Heart left ventricle (tissue), 16 donors: ENCODE measurements at places on chromosomes 5 and 9.

GRCh38 chr5:42522783-42523182 is 99.5 kb downstream of the GHR start:
- DNase-seq, result no peak

DNA sequence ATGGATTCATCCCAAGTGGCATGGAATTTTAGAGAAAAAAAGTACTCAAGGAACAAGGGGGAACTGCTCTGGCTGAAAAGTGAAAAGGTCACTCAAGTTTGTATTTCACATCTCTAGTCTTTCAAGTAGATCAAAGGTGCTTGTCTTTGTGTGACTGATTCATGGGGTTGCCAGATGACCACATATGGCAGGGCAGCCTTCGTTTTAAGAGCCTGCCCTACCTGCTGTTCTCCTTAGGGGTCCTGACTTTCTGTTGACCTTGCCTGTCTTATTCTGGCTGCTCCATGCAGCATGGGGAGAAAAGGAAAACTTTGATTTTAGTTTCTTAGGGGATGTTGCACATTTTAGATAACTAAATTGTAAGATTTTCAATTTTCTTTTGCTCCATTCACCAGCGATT is 877.7 kb downstream of the TLE1 start:
- DNase-seq, result no peak

DNA sequence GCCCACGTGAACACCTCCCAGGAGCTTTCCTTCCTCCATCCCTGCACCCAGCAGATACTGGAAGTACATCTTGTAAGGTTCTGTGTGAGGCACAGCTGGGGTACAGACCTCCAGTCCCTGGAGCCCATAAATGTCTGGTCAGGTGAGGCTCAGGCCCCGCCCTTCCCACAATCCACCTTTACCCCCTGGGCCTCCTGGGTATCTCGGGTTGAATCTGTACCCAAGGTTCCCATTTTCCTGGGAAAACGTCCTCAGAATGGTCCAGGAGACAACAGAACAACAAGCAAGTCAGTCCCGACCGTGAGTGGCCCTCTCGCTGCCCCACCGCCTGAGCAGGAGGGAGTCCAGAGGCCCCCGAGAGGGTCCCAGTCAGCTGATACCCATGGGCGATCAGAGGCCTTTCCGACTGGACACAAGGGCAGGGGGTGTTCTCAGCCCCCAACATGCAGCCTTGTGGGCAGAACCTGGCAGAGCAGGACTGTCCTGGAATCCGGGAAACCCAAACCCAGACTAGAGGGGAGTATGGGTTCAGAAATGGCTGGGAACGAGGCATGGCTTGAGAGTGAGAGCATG is 4.3 kb downstream of the SPATA31E1 start:
- DNase-seq, result no peak

DNA sequence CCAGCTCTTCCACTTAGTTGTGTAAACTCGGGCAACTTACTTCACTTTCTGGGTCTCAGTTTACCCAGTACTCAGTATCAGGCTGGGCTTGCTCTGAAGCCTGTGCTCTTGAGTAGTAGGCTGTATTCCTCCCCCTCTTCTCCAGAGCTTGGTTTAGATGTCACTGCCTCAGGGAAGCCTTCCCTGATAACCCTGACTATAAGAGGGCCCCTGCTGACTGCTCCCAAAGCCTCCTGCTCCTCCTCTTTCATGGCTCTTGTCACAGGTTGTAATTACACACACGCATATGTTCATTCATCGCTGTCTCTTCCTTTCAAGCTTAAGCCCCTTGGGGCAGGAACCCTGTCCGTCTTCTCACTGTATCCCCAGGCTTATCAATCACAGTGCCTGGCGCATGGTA is 140.2 kb downstream of the RGS3 start:
- no peak for DNase-seq
